Chondrocyte (in vitro differentiated cells): ENCODE measurements at places on chromosomes 2 and 18.

DNA sequence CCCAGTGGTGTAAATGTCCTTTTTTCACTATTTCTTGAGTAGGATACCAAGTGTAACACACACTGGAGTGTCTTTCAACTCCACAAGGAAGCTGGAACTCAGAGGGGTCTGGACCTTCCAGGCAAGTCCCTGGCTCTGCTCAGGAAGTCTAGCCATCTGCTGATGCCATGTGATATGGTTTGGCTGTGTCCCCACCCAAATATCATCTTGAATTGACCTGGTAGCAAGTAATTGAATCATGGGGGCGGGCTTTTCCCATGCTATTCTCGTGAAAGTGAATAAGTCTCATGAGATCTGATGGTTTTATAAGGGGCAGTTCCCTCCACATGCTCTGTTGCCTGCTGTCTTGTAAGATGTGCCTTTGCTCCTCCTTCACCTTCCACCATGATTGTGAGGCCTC, 99.4 kb upstream of the CDC42EP3 start:
- DNase-seq = no peak

DNA sequence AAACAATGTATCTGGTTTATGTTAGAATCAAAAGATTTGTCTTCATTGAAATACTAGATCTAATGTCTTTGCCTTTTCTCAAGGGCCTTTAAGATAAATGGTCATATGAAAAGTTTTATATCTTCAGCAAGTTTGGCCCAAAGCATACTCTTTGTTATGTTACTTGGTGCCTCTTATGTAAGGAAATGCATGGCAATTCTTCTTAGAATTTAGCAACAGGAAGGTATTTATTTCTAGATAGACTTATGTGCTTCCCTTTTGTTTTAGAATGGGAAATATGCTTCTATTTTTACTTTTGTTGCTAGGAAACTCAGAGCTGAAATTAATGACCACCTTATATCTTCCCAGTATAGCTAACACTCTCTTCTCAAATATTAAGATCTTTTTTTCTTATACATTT, 117.4 kb upstream of the DLX2 start:
- DNase-seq = no peak

DNA sequence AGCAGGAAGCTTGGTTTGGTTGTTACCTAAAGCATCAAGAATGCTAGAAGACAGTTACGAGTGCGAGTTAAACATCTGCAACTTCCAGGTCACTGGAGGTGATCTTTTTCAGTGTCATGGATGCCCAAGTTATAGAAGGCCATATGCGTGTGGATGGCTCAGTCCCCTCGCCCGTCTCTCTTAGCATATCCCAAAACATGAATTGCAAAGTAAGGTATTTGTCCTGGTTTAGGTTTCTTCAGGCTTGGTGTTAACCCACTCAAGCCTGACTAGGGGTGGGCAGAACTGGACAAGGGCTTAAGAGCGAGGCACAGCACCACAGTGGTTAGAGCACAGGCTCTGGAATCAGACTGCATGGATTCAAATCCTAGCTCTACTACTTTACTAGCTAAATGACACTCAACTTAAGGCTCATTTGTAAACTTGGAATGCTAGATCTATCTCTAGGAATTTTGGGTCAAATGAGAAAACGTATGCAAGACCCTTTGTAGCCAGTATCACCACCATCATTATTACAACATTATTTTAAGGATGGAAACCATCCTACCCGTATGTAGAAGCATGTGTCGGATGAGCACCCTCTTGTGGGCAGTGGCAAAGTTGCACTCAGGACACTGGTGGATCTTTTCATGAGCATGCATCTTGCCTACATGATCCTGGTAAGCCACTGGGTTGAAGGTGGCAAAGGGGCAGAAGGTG, 11.2 kb downstream of the ZNF142 start:
- no peak for DNase-seq

DNA sequence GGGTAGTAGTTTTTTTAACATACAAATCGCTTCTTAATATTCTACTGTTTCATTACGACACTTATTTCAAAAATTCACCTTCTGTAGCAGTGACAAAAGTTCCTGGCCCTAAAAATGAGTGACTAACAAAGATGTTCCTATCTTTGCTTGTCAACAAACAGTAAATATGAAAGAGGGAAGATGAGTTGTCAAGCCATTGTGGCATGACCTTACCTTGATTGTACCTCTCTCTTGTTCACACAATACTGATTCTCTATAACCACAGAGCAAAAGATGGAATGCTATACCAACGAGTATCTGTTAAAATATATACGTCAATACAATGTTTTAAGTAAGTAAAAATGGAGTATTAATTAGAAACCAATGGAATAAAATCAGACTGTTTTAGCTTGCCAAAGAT, 14.7 kb upstream of the GCG start:
- no peak for DNase-seq

DNA sequence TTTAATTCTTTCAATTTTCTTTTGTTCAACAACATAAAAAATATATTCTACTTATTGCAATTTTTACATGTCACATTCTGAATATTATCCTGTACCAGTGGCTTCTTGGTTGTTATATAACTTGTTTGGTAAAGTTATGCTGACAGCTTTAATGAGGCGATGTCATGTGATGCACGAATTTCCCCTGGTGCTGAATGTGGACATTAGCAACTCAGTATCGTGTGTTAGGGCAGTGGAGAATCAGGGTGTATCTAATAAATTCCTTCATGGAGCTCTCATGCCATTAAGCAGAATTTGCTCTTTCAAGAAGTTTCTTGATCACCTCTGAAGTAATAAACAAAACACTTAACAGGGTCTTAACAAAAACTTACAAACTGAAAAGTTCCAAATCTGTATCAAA, 99.6 kb upstream of the DNMT3A start:
- DNase-seq = no peak

DNA sequence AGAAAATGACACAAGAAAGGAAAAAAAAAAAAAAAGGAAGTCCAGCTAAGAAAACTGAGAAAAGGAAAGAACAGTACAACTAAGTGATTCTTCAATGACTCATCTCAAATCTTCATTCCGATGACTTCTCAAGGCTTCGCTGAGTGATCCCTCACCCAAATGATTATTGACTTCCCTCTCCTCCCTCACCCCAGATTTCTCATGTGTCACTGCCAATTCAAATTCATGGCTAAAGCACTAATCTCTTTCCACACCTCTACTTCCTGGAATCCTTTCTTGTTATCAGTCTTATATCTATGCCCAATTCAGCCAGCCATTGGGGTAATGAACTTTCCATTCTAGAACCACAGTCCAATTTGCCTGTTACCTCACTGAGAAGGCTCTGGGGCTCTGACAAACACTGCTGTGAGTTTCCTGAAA, 7.2 kb upstream of the ABCB11 start:
- DNase-seq = no peak

DNA sequence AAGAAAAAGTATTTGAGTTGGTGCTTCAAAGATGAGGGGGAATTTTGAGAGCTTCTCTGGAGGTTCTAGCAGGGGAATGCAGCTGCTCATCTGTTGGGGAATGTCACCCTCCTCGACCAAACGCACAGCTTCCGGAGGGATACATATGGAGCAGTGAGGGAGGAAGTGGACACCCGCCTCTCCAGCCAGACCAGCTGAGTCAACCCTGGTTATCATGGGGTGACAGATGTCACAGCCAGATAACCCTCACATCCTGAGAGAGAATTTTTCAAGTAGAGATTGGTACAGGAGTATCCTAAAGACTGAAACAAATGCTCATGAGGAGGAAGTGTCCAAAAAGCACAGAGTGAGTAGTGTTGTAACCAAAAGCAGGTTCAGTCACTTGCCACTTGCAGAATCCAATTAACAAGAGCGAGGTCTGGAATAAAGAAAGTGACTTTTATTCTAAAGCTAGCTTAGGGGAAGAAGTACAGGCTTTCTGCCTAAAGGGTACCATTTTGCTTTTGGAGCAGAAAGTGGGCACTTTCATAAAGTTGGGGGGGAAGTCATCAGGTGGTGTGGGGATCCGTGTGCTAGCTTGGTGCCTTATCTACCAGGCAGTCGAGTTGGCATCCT, 395.2 kb downstream of the RAD51AP2 start:
- DNase-seq = no peak

DNA sequence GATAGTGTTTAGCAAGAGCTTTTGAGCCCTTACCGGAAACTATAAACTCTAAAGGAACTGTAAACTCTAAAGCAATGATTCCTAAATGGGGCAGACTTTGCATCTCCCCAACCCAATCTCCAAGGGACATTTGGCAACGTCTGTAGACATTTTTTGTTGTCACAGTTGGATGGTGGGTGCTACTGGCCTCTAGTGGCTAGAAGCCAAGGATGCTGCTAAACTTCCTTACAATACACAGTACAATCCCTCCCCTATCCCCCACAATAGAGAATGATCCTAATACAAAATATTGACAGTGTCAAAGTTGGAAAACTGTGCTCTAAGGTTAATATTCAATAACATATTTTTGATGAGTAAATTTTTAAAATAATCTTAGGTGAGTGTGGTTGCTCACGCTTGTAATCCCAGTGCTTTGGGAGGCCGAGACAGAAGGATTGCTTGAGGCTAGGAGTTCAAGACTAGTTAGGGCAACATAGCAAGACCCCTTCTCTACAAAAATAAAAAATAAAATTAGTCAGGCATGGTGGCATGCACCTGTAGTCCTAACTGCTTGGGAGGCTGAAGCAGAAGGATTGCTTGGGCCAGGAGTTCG, 66.7 kb downstream of the PTPN4 start:
- no peak for DNase-seq
